ENCODE measurements at places on chromosomes 7 and 10. TPM values are rescaled to one million over a fixed set of nuclear protein-coding genes. Genes with fewer than 3 reads are reported as not detected.

FAM25A gene
- not detected for total RNA-seq

AHR gene
- 37.7 TPM for total RNA-seq

ZC3HAV1L gene
- total RNA-seq: 16.7 TPM

CYP3A4 gene
- not detected for total RNA-seq

SFRP4 gene
- not detected for total RNA-seq

TAS2R41 gene
- not detected for total RNA-seq

Data from activated CD4-positive, alpha-beta memory T cell treated with anti-CD3 and anti-CD28 coated beads, Interleukin-2, amount 10 ng/mL, durations not matched to agents 7 days and 5 days (primary cell).